ENCODE measurements at places on chromosomes 1 and 21. TPM values are rescaled to one million over a fixed set of nuclear protein-coding genes. Genes with fewer than 3 reads are reported as not detected.

The LIPI gene
- total RNA-seq, result not detected

The GNAT2 gene
- total RNA-seq, result 0.18 TPM

The FCRLB gene
- total RNA-seq, result 3.0 TPM

The PGBD5 gene
- not detected for total RNA-seq

The MROH9 gene
- total RNA-seq, result 0.27 TPM

The HUNK gene
- total RNA-seq, result 0.45 TPM

The AQP10 gene
- not detected for total RNA-seq

GRCh38 chr1:70195342-70195741 lies 10.0 kb downstream of the LRRC40 start:
- DNase-seq, result no peak

- no peak for DNase-seq
Observed at GRCh38 chr1:46487818-46488218, 1.8 kb upstream of the DMBX1 start.

DNA sequence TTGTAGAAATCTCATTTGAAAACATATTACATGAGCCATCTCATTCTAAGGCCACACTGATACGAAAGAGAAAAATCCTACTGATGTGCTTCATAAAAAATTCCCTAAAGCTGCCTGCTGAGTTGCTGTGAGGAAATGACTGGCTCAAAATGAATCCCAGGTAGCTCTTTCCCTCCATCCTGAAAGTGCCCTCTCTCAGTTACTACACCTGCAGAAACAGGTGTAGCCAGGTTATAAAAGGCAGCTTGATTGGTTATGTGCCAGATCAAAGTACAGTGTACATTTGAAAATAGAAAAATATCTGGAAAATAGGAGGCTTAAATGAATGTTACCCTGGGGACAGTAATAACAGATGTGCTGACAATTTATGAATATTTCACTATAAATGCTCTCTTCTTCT lies 833.4 kb upstream of the ADGRL4 start:
- DNase-seq, result no peak

- DNase-seq, result peak; percentile 28
Observed at GRCh38 chr1:206826394-206826793, 39.0 kb upstream of the IL20 start.

DNA sequence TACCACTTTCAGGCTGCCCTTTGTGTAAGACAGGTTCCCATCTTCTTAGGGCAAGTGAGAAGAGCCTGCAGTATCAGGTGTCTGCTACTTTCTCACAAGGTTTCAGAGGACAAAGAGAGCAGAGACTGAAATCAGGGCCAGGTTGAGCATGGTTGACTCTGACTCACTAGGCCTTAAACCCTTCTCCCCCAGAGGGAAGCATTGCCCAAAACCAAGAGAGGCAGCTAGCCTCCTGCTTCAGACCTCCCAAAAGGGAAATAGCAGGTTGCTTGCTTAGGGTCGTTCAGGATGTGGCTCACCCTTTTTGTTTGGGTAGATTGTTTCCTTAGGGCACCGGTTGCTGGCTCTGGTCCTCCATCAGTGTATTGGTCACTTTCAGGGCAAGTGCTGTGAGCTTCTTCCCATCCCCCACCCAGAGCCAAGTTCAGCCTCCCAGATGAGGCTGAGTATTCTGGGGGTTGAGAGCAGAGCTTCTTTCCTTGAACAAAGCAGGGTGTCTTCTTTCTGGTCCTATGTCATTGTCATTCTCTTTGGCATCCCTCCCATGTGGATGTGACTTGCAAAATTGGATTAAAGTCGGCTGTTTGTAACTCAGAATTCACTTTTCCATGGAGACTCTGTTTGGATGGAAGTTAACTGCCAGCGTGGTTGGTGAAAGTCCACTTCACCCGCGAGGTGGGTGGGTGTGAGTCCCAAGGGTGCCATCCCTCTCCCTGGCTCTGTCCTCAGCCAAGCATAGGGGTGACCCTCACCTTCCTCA lies 55.5 kb upstream of the GALNT2 start:
- no peak for DNase-seq

DNA sequence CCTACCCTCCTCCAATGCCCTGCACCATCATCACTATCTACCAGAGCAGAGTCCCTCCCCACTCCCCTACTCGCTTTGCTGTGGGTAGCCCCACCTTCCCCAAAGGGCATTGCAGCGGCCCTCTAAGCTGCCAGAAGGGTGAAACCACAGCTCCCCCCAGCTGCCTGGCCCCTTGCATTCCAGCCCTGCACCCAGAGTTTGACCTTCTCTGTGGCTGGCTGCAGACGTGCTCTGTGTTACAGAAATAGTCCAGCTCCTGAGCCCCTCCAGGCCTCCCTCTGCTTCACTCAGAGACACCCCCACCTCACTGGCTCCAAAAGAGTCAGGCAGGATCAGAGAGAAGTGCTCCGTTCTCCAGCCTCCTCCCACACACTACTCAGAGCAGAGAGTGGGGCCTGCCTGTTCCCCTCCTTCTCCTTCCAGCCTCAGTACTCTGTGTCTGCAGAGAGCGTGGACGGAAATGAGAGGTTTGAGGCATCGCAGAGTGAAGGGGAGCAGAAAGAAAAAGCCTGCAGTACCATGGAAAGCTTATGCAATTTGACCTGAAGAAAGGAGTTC lies 63.2 kb downstream of the PLEKHA6 start:
- peak; percentile 77 for DNase-seq

- no peak for DNase-seq
Observed at GRCh38 chr1:225435487-225435886, 7.6 kb upstream of the LBR start.

DNA sequence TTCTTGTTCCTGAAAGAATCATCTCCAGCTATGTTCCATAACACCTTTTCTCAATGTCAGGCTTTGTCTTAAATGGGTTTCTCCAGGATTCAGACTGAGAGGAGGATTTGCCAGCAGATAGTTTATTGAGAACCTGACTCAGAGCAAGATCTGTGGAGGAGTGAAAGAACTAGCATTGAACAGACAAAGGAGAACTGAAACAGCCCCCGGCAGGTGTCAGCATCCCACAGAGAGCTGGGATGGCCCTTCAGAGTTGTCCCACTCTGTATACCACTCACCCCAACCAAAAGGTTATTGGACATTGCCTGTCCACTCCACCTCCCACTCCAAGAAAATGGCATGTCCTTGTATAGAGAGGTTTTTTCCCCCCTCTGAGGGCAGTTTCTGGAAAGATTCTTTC lies 270.7 kb downstream of the PAPPA2 start:
- DNase-seq, result no peak

DNA sequence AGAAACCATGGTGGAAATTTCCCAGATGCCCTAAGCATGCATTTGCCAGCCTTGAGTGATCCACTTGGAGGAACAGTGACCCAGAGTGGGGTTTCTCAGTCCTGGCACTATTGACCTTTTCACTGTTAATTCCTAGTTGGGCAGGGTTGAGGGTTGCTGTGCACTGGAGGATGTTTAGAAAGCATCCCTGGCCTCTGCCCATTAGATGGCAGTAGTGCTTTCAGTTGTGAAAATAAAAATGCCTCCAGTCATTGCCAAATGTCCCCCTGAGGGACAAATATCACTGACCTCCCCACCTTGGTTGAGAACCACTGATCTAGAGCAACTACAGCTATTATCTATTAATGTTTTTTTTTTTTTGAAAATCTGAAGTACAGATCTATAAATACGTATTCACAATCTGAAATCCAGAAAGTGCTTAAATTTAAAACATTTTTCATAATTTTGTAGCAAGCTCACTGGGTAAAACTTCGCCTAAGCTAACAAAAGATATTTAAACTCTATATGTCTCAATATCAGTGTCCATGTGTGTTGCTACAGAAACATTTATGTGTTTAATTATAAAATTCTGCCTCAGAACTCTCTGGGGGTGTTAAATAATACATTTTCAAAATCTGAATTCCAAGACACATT lies 27.3 kb downstream of the F3 start:
- DNase-seq, result peak; percentile 39

DNA sequence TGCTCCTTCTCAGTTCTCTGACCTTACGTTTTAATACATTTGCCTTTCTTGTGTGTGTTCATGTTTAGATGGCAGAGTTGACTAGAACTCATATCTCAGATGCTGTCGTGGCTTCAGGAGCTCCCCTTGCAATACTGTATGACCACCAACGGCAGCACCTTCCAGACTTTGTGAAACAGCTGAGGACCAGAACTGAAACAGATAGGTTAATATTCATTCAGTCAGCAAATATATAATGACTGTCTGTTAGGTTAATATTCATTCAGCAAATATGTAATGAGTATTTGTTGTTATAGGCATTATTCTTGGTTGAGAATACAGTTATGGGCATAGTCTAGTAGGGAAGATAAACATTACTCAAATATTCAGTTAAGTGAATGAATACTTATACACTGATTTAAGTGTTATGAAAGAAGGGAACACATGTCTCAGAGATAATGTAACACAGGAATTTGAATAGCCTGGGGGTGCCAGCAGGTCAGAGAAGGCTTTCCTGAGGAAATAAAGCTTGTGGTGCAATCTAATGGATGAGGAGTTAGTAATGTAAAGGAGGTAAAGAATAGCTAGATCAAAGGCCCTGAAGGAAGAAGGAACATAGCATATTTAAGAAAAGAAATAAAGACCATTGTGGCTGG lies 88.5 kb downstream of the CEP350 start:
- DNase-seq, result peak; percentile 51

DNA sequence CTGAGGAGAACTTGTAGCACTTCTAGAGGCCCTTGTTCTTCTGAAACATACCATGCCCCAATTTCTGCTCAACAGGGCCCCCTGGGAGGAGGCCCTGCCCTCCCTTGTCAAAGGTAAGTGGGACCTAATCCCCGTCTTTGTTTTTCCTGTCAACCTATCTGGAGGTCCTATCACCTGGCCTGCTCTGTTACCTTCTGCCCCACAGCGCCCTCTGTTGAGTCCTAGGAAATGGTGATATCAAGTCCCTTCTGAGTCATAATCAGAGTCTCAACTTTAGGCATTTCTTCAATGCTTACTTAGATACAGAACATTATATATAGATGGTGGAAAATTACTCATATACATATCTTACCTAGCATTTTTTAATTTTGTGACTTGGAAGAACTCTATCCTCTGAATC lies 28.2 kb upstream of the FCRL4 start:
- DNase-seq, result no peak

DNA sequence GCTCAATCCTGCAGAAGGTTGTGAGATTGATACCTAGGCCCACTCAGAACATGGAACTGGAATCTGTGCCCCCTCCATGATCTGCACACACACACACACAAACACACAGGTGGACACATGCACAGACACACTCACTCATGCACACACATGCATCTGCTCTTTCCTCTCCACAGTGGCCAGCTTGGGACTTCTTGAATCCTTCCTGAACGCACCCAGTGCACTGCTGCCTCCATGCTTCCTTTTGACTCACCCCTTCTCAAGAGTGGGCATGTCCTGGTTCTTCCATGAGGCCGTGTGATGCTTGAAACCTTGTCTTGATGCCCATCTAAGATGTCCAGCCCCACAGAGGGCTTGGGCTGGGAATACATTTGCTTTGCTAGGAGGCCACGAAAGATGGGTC lies 25.4 kb upstream of the TENT5C start:
- no peak for DNase-seq

GRCh38 chr1:98981917-98982513 lies 22.6 kb downstream of the PLPPR5 start:
- peak; percentile 48 for DNase-seq

DNA sequence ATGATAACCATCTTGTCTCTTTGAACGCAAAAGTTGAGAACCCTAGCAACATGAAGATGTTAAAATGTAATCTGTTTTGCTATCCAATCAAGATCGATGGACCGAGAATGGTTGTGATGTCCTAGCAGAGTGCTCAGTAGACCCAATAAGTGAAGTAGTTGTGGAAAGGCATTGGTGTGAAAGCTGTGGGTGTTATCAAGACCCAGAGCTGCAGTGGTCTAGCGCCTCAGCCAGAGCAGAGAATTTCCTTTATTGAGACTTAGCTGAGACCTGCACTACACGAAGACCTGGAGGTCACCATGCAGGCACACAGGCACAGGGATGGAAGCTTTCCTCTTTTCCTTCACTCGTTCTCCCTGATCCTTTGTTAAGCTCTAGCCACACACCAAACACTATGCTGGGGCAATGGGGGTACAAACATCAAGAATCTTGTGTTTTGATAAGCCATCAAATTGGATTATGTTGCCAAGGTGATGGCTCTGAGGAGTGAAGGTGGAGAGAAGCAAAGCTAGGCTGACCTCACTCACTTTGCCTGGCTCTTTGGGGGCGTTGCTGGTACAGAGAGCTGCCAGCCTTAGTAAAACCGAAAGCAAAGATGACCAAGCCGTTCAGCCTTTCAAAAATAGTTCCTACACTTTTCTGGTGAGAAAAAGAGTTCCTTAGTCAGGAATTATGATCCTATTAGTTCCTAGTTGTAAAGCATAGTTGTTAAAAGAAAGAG lies 24.1 kb downstream of the METTL13 start:
- no peak for DNase-seq

GRCh38 chr1:92094090-92094489 lies 13.9 kb downstream of the BTBD8 start:
- DNase-seq, result no peak

GRCh38 chr21:32994305-32994704 lies 31.4 kb upstream of the OLIG2 start:
- peak; percentile 46 for DNase-seq

DNA sequence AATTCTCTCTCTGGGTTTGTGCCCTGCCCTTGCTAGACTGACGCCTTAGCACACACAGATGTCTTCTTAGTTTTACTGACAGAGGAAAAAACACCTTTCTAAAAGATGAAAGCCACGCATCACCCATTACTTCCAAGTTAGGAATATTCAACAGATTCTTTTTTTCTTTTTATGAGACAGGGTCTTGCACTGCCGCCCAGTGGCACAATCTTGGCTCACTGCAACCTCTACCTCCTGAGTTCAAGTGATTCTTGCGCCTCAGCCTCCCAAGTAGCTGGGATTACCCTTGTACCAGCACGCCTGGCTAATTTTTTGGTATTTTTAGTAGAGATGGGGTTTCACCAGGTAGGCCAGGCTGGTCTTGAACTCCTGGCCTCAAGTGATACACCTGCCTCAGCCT lies 169.2 kb downstream of the APP start:
- DNase-seq, result no peak

DNA sequence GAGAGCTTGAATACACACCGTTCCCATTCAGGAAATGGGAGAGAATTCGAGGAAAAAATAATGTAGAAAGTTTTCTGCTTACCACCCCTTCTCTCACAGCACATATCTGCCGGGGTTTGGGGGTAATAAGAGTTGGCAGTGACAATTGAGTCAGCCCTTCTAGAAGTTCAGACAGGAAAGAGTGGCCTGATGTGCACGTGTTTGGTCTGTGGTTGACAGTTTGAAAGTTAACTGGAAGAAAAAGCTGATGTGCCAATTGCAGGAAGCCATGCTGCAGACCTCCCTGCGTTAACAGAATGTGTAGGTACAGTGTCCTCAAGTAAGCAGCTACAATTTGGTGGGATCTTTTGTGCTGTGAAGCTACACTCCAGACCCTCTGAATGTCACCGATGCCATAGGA lies 50.9 kb downstream of the DHX9 start:
- DNase-seq, result no peak

All from fibroblast of the aortic adventitia (primary cell).